Activated CD8-positive, alpha-beta memory T cell treated with anti-CD3 and anti-CD28 coated beads, Interleukin-2, amount 50 U/mL, for 4 hours (primary cell): ENCODE measurements at places on chromosomes 2 and 18.
A peak's percentile ranks its signal among the peaks of the same experiment; 100 is the strongest.

- DNase-seq = no peak
These were observed 95.1 kb downstream of the MYO5B start for GRCh38 chr18:50099725-50100407.

DNA sequence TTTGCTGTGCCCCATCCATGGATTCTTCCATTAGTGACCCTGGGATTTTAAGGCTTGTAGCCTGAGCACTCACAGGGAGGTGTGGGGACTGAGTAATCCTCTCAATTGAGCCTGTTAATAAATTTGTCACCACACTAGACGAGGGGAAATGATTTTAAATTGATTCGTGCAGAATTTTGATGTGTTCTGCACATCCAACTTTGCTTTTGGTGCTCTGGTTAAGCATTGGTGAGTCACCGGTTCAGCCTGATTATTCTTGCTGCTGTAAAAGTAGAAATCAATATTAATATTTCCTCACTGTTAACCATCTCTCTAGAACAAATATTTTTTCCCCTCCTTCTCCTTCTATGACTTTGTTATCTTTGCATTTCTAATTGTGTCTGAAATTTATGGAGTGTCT is 482.0 kb downstream of the TSN start:
- DNase-seq = no peak

DNA sequence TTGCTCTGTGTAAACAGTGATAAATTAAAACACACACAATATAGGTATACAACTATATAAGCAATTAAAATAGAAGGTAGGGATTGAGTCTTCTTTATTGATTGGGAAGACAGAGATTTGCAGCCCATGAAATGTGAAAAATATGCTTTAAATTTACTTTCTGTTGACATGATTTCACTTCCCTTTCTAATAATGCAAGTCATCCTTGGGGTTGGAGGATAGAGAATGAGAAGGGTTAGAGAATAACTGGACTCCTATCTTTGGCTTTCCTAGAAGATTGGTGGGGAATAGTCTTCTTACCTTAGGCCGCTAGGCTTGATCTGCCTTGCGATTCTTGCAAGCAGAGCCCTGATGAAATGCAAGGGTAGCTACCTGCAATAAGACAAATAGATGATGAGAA is 339.8 kb downstream of the NYAP2 start:
- DNase-seq = no peak

- DNase-seq = no peak
These were observed 138.6 kb upstream of the SCN7A start for GRCh38 chr2:166632616-166633015.

- no peak for DNase-seq
These were observed 353.3 kb upstream of the ACVR2A start for GRCh38 chr2:147491506-147491905.

- DNase-seq = no peak
These were observed 297.8 kb upstream of the SESTD1 start for GRCh38 chr2:179562330-179562885.

DNA sequence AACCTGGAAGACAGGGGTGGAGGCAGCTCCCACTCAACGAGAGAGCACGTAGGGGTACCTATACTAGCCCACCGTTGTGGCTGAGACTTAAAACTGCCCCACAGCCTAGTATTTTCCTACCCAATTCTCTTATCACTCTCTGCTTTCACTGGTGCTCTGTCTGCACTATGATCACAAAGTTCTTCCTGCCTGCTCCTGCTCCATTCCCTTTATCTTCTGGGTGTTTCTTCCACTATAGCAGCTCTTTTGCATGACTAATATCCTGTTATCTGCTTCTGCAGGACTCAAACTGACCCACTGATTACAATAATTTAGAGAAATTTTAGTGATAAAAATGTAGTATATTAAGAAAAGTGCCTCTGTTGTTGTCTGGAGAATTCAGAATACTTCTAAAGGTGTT is 184.8 kb downstream of the LRP1B start:
- DNase-seq = no peak

DNA sequence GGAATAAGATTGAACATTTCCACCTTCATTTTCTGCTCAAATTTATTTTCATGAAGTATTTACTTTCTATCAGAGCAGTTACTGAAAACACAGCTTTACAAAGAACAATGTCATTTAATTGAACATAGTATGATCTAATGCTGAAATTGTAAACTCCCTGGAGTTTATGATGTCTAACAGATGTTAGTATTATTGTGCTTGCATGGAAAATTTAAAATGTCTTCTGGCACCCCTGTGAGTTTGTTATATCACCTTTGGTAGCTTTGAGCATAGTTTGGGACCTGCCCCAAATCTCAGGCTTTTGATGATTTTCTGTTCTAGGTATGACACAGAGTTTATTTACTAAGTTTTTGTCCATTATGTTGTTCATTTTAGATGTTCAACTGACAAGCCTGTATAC is 28.1 kb downstream of the FAM171B start:
- DNase-seq = no peak

DNA sequence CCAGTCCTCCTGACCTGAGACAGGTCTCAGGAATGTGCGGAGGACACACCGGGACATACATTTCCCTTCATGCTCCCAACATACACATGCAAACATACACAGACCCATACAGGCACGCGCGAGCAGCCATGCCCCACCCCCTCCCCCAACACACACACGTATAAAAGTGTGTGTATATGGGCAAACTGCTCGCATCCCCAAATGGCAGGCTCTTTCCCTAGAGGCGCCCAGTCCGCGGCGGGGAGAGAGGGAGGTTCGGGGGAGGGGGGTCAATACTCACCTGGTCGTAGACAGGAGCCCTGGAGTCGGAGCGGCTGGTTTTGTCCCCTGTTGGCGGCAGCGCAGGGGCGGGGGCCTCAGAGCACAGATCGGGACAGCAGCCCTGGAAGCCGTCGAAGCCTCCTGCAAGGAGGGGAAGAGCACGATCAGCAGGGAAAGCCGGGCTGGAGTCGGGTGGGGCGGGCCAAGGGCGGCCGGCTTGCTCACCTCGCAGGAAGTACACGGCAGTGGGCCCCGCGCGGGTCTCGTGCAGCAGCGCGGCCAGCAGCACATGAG is 682 bp downstream of the DUSP2 start:
- peak; percentile 62 for DNase-seq

- DNase-seq = no peak
These were observed 47.7 kb downstream of the SMAD7 start for GRCh38 chr18:48902856-48903601.

GRCh38 chr2:5453220-5454050 is 238.7 kb upstream of the SOX11 start:
- no peak for DNase-seq

GRCh38 chr2:44470151-44470550 is 108.4 kb downstream of the CAMKMT start:
- no peak for DNase-seq

- no peak for DNase-seq
These were observed 228.4 kb upstream of the SLC39A10 start for GRCh38 chr2:195428673-195429072.

DNA sequence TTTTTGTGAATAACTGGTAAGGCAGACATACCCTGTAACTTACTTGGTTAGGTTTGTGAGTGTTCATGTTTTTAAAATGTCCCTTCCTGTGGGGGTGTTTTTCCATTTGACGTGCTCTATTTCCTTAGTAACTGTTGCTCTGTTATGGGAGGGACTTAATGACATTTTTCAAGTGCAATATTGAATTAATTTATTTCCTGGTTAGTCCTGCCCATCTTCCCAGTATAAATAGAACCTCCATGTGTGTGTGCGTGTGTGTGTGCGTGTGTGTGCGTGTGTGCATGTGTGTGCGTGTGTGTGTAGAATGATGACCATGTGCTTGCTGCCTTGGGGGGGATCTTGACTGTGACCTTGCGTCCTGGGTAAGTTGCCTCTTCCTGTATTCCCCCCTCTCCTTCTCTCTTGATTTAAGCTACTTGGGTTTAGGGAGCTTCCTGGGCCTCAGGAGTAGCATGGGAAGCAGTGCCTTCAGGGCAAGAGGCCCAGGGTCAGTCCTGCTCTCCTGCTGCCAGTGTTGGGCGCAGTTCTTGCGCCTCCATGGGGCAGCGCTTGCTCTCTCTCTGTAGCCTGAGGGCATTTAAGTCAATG is 163.9 kb downstream of the LDLRAD4 start:
- no peak for DNase-seq

- DNase-seq = no peak
These were observed 4.2 kb upstream of the AP1S3 start for GRCh38 chr2:223841436-223842190.

DNA sequence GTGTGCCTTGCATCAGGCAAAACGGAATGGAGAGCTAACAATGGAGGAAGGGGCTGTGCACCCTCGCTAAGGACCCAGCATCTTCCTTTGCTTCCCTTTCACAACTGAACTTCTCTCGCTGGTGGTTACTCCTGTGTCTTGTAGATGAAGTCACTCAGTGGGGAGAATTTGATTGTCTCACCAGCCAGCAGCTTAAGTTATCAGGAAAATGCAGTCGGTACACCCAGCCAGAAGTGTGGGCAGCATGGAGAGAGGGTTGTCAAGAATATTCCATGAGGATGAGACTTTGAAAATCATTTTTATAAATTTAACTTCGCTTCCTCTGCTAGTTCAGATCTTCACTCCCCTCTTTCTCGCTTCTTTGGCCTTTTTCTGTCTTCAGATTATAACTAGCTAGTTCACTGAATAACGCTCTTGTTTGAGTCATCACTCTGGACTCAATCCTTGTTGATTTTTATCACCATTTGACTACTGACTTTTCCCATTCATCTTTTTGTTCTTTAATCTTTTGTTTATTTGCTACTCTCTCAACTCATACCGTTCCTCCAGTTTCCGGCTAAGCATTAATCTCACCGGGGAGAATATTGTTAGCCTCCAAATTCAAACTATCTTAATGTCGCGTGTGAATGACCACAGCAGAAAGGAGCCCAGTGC is 221.7 kb downstream of the CD226 start:
- DNase-seq = no peak

GRCh38 chr2:111204706-111205105 is 84.0 kb downstream of the BCL2L11 start:
- DNase-seq = no peak

DNA sequence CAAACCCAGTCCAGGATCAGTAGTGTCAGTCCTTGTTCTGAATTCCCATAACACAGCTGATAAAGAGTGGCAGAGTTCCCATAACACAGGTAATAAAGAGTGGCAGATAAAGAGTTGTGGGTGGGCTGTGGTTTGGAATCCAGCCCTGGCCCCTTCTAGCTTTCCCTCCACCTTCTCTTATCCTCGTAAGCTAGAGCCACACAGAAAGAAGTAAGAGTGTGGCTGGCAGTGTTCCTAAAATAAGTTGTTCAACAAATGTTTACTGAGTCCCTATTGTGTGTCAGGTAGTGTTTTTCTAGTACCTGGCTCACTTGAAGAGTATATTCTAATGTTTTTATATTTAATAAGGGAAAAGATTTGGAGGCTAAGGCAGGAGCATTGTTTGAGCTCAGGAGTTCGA is 65.0 kb upstream of the BCL2L11 start:
- DNase-seq = no peak

DNA sequence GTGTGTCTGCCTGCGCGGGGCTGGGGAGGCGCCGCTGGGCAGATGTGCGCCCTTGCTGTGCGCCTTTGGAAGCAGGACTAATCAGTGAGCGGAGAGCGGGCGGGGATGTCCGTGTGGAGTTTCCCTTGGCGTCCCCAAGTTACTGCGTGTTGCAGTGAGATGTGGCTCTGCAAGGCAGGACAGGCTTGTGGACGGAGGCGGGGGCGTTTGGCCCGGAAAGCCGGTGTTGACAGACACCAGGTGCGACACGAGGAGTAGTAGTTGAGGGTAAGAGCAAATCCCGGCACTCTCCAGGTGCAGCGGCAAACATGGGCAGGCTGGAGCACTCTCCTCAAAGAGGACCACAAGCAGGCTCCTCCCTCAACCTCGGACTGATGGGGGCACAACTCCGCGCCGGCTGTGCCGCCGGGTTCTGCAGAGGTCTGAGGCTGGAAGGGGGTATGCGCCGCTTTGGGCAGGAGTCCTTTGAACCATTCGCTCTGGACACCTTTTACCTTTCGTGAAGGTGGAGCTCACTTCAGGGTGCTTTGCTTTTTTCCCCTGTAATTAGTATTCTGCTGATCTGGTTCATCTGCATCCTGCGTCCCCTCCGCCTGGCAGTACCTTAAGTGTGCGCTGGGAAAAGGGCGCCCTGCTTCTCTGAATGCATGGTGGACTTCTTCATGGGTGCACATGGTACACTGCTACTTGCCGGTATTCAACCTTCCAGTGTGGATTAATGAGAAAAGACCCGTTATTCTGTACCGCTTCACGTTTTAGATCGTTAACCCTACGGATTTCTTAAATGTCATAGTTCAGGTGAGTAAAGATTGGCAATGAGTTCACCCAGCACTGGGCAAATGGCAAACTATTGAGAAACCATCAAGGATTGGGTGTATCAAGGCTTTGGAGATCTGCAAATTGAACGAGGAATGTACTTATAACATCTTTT is 608 bp downstream of the CDH7 start:
- no peak for DNase-seq

- no peak for DNase-seq
These were observed 18.1 kb upstream of the CYP26B1 start for GRCh38 chr2:72165792-72166191.

DNA sequence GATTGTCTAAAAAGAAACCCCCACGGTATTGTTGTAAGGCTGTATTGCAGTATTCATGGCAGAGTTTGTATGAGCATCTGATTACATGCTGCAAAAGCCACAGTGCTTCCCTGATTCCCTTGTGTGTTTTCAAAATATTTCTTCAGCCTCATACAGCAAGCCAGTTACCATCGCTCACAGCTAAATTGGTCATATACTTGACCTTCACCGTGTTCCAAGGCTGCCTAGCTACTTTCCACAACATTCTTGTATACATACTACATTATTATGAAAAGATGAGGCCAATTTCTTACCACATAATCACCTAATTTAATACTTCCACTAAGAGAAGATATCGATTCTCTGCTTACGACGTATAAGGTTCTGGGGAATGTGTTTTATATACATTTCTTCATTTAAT is 576.3 kb upstream of the CNTNAP5 start:
- no peak for DNase-seq

DNA sequence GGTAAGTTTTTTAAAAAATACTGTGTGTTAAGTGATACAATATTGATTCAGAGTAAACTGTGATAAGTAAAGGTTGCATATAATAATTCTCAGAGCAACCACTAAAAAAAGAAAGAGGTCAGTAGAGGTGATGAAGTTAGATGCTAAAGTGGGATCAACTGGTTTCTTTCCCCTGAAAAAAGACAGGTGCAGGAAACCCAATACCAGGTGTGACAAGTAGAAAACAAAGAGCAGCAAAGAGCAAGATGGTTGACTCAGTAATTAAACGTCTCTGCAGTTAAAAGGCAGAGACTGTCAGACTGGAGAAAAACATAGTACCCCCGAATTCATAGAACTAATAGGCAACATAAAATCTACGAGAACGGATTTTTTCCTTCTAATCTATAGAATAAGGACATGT is 128.3 kb downstream of the ATP9B start:
- no peak for DNase-seq

GRCh38 chr2:44061876-44062275 is 66.1 kb upstream of the LRPPRC start:
- DNase-seq = no peak

DNA sequence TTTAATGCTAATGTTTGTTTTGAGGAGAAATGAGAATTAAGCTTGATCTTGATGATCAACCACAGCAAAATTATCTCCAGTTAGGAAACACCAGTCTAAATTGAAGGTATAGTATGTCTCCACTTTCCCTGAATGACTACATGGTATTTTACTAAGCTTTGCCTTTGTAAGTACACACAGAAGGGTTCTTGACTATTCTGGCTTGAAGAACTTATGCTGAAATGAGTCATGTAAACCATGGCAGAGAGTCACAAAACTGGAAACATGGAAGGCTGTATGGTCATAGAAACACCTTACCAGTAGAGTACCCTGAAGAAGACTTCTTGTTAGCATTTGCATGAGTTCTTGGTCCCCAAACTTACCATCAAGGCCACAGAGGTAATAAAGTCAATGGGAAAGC is 250.5 kb downstream of the SLC8A1 start:
- no peak for DNase-seq
